AG04449 (cell line): ENCODE measurements at places on chromosomes 7 and 10.

- DNase-seq, result no peak
Measured at GRCh38 chr10:26215935-26216584, 514 bp upstream of the GAD2 start.

- no peak for DNase-seq
Measured at GRCh38 chr10:103455235-103455634, 3.1 kb upstream of the CALHM2 start.

DNA sequence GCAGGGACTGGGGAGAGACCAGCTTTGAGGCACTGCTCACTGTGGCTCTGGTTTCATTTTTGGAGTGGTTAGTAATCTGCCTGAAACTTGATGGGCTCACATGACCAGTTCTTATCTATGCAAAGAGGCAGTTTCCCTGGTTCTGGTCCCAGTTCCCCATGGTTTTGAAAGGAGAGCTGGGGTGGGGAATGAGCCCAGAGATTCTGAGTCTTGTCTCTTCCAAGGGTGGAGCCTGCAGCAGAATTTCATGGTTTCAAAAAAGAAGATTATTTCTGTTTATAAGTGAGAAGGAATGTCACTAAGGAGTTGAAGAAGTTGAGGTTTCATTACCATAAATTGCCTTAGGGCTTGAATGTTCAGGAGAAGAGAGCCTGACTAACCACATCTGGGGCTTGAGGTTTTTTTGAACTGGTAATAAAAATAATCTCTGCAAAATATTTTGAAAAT, 190.2 kb upstream of the HABP2 start:
- DNase-seq, result no peak

DNA sequence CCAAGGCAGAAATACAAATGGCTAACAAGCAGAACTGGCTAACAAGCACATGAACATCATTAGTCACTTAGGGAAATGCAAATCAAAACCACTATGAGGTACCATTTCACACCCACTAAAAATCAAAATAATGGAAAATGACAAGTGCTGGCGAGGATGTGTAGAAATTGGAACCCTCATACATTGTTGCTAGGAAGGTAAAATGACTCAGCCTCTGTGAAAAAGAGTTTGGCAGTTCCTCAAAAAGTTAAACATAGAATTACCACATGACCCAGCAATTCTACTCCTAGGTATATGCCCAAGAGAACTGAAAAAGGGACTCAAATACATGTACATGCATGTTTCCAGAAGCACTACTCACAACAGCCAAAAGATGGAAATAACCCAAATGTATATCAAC, 52.8 kb upstream of the ANAPC16 start:
- DNase-seq, result no peak

DNA sequence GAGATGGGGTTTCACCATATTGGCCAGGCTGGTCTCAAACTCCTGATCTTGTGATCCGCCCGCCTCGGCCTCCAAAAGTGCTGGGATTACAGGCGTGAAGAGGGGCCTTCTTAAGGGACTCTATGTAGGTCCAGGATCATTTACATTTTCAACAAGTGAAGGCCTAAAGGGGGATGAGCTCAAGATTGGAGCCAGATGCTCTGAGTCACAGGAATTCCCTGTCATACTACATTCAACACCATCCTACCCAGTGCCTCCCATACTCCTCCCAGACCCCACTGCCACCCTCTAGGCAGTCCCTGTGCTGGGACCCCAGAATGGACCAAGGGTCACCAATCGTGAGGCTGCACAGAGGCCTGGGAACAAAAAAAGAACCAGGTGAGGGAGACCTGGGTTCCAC, 29.9 kb downstream of the CYTH3 start:
- DNase-seq, result no peak
